ENCODE measurements at places on chromosomes 2 and 18.

- H3K4me3 ChIP-seq: peak overlapping the region; percentile 61
- H3K4me1 ChIP-seq: peaks cover 23% of the 10 kb centered on the region
- H3K36me3 ChIP-seq: no peaks in the 10 kb centered on the region
- H3K27me3 ChIP-seq: no peaks in the 10 kb centered on the region
Observed at GRCh38 chr2:241859017-241859435, 332 bp upstream of the PDCD1 start.

- no peaks in the 10 kb centered on the region for H3K36me3 ChIP-seq
- no peaks in the 10 kb centered on the region for H3K27me3 ChIP-seq
- no peak overlapping the region for H3K4me3 ChIP-seq
- H3K27ac ChIP-seq: no peak overlapping the region
Observed at GRCh38 chr2:241817126-241817820, 8.3 kb downstream of the NEU4 start.

DNA sequence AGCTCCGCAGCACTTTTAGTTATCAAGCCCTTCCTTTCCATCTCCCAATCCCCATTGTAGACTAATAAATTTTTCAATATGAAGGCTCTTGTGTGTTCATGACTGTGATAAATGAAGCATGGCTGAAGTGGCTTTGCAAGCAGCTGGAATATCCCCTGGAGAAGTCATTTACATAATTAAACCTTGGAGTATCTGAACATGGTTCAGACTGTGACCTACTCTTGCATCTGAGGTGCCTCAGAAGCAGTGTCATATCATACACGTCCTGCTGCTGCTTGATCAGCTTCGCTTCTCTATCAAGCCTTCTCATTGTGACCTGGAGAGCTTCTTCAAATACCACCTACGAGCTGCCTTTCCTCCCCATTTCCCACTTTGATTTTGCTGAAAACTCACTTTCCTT is 48.4 kb upstream of the ZNF397 start:
- H3K27me3 ChIP-seq: no peaks in the 10 kb centered on the region
- no peaks in the 10 kb centered on the region for H3K4me1 ChIP-seq
- no peak overlapping the region for H3K4me3 ChIP-seq
- no peaks in the 10 kb centered on the region for H3K36me3 ChIP-seq

GRCh38 chr2:8517850-8518498 is 163.9 kb upstream of the ID2 start:
- no peak for DNase-seq
- H3K27ac ChIP-seq: no peak overlapping the region
- no peaks in the 10 kb centered on the region for H3K27me3 ChIP-seq
- H3K4me3 ChIP-seq: no peak overlapping the region

- H3K36me3 ChIP-seq: no peaks in the 10 kb centered on the region
- DNase-seq: no peak
- no peak overlapping the region for H3K27ac ChIP-seq
- no peak overlapping the region for H3K4me3 ChIP-seq
Observed at GRCh38 chr18:74278058-74278457, 13.7 kb downstream of the CYB5A start.

DNA sequence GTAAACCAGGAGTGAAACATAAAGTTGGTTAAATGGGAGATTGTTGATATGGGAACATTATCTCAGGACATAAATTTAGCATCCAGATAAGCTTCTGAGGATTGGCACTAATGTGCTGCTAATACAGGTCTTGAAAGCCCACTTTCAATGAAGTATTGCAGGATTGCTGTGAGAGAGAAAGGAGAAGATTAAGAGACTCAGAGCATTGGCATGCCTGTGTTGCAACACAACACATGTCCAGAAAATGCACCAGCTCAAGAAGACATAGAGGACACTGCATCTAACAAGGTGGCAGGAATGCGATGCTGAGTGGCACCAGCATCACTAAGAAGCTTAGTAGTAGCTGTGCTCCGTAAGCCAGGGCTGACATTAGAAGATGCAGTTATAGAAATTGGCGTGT is 728.9 kb downstream of the SUCLG1 start:
- H3K27ac ChIP-seq: no peak overlapping the region
- no peaks in the 10 kb centered on the region for H3K4me1 ChIP-seq
- no peak overlapping the region for H3K4me3 ChIP-seq
- DNase-seq: no peak

GRCh38 chr2:122236152-122236874 is 480.9 kb downstream of the TSN start:
- H3K4me1 ChIP-seq: no peaks in the 10 kb centered on the region
- no peaks in the 10 kb centered on the region for H3K27me3 ChIP-seq
- H3K36me3 ChIP-seq: no peaks in the 10 kb centered on the region
- DNase-seq: no peak
- no peak overlapping the region for H3K27ac ChIP-seq

DNA sequence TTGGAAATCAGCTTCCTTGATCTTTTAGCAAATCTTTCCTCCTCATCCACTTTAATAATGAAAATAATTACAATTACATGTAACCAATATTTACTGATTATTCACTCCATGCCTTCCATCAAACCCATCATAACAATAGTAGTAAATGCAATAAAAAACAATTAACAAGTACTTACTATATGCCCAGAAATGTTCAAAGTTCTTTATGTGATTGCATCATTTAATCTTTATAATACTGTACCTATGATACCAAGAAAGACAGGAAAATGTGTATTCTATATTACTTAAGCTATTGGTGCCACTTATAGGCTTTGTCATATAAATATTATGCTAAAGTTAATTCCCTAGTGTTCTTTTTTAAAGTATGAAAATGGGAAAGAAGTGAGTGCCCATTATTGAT is 210.2 kb upstream of the PKDCC start:
- no peaks in the 10 kb centered on the region for H3K4me1 ChIP-seq
- no peak overlapping the region for H3K4me3 ChIP-seq

GRCh38 chr2:113963965-113964364 is 74.1 kb downstream of the ACTR3 start:
- H3K4me1 ChIP-seq: no peaks in the 10 kb centered on the region
- H3K27me3 ChIP-seq: no peaks in the 10 kb centered on the region
- no peak overlapping the region for H3K4me3 ChIP-seq
- DNase-seq: no peak

GRCh38 chr2:191670076-191670475 is 7.9 kb upstream of the NABP1 start:
- DNase-seq: no peak
- no peak overlapping the region for H3K4me3 ChIP-seq
- H3K36me3 ChIP-seq: no peaks in the 10 kb centered on the region
- H3K4me1 ChIP-seq: peaks cover 6% of the 10 kb centered on the region
- H3K27ac ChIP-seq: no peak overlapping the region
- H3K27me3 ChIP-seq: no peaks in the 10 kb centered on the region

- H3K27ac ChIP-seq: peak overlapping the region; percentile 78
- peak overlapping the region; percentile 48 for H3K4me3 ChIP-seq
- peak; percentile 48 for DNase-seq
- H3K4me1 ChIP-seq: peaks cover 12% of the 10 kb centered on the region
Observed at GRCh38 chr18:62715759-62716615, 646 bp downstream of the PHLPP1 start.

DNA sequence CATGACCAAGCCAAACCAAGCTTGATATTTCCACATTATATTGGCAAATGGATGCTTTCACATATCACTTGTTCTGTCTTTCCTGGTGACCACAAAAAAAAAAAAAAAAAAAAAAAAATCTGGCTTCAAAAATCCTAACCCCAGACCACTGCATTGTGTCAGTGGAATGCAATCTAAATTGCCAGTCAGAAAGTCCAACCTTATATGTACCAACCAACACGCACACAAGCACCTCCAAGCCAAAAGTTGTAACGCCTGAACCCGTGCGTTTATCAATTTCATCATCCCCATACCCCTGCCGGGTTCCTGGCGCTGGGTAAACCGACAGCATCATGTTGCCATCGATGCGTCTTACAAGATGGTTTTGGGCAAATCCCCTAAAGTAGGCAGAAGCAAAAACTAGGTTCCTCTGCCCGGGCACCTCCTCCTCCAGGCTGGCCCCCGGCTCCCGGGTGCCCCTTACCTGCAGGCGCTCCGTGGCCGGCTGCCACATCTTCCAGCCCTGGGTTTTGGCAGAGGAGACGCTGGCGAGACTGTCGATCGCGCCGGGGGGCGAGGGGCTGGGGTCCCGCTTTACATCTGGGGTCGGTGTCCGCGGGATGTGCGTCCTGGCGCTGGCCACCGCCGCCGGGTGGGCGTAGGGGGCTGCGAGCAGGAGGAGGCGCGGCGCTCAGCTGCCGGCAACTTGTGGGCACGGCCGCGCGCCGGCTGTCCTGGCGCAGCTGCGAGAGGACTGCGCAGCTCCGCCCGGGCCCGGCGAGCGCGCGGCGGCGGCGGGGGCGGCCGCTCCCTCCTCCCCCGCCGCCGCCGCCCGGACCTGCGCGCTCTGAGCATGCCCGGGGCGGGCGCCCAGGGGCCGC is at the start of gene PID1:
PID1 (minus strand) TSS at position 737 of the 860 bp plus-strand sequence; CDS start at position 493, 244 bp downstream.
- H3K27ac ChIP-seq: no peak within 1 kb of the TSS
- H3K4me1 ChIP-seq: no peaks in the 10 kb centered on the region
- no peaks in the 10 kb centered on the region for H3K36me3 ChIP-seq
- H3K4me3 ChIP-seq: no peak within 1 kb of the TSS
- DNase-seq: no peak

GRCh38 chr2:162261032-162261945 is 18.0 kb upstream of the FAP start:
- H3K27me3 ChIP-seq: no peaks in the 10 kb centered on the region
- peaks cover 7% of the 10 kb centered on the region for H3K4me1 ChIP-seq
- no peak overlapping the region for H3K27ac ChIP-seq
- peaks cover 9% of the 10 kb centered on the region for H3K36me3 ChIP-seq

GRCh38 chr2:218720048-218721041 is 9.7 kb downstream of the TTLL4 start:
- no peak for DNase-seq
- no peak overlapping the region for H3K4me3 ChIP-seq
- H3K36me3 ChIP-seq: no peaks in the 10 kb centered on the region

- no peaks in the 10 kb centered on the region for H3K36me3 ChIP-seq
- H3K27me3 ChIP-seq: no peaks in the 10 kb centered on the region
- H3K27ac ChIP-seq: peak overlapping the region; percentile 84
- H3K4me3 ChIP-seq: peak overlapping the region; percentile 59
- DNase-seq: peak; percentile 79
- peaks cover 52% of the 10 kb centered on the region for H3K4me1 ChIP-seq
Observed at GRCh38 chr2:224946895-224947294, 95.4 kb downstream of the DOCK10 start.

- H3K36me3 ChIP-seq: peaks cover 13% of the 10 kb centered on the region
- no peak for DNase-seq
- no peak overlapping the region for H3K27ac ChIP-seq
- H3K4me1 ChIP-seq: no peaks in the 10 kb centered on the region
Observed at GRCh38 chr2:208350610-208351009, 56.0 kb upstream of the PTH2R start.

GRCh38 chr2:214810671-214811070 is 1.2 kb upstream of the BARD1 start:
- no peak overlapping the region for H3K27ac ChIP-seq
- no peaks in the 10 kb centered on the region for H3K36me3 ChIP-seq
- H3K4me3 ChIP-seq: peak overlapping the region; percentile 75
- no peaks in the 10 kb centered on the region for H3K4me1 ChIP-seq

DNA sequence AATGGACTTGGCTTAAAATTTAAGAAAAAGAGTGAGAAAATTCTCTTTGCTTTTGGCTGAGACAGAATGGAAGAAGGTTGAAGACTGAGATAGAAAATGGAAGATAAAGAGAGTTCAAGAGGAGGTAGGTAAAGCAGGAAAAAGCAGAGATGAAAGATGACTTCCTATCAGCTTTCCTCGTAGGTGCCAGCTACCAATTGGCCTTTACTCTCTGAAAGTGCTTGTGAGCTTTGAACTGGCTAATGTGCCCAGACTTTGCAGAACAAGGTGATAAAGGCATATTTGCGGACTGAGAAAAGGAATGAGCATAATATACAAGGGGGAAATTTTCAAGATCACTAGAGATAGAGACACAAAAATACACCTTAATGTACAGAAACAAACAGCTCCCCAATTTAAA is 54.7 kb upstream of the UBE2E3 start:
- no peak for DNase-seq
- no peaks in the 10 kb centered on the region for H3K4me1 ChIP-seq
- H3K4me3 ChIP-seq: no peak overlapping the region
- H3K27me3 ChIP-seq: no peaks in the 10 kb centered on the region

GRCh38 chr2:147867050-147867449 is 22.2 kb downstream of the ACVR2A start:
- H3K4me3 ChIP-seq: no peak overlapping the region
- no peaks in the 10 kb centered on the region for H3K36me3 ChIP-seq
- DNase-seq: no peak
- H3K27me3 ChIP-seq: no peaks in the 10 kb centered on the region
- no peak overlapping the region for H3K27ac ChIP-seq

DNA sequence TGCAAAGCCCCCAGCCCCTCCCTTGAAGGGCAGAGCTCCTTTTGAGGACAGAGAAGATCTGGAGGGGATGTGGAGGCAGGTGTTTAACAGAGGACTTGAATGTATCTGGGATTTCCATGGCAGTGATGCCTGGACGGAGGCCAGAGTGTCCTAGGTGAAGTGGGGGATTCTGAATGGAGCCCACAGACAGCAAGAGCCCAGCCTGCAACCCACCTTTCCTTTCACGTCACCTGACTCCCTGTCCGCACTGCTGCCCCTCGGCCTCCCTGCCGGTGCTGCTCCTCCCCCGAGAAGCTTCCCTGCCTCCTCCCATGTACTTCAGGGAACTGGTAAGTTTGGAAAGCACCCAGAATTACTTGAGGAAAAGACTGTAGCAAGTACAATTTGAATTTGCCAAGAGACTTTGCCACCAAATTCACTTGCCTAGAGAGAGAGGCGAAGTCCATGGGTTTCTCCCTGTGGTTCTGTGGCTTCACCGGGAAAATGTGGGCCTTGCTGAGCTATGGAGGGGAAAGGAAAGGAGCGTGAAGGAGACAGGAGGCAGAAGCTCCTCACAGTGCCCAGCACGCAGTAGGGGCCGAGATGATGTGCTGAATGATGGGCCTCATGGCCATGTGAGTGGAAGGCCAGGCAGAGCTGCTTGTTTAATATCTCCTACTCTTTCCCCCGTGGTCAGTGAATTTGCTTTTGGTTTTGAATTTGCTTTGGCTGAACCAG is 13.9 kb upstream of the ASPRV1 start:
- no peak for DNase-seq
- H3K4me1 ChIP-seq: no peaks in the 10 kb centered on the region
- no peaks in the 10 kb centered on the region for H3K27me3 ChIP-seq
- no peak overlapping the region for H3K4me3 ChIP-seq
- H3K36me3 ChIP-seq: no peaks in the 10 kb centered on the region

DNA sequence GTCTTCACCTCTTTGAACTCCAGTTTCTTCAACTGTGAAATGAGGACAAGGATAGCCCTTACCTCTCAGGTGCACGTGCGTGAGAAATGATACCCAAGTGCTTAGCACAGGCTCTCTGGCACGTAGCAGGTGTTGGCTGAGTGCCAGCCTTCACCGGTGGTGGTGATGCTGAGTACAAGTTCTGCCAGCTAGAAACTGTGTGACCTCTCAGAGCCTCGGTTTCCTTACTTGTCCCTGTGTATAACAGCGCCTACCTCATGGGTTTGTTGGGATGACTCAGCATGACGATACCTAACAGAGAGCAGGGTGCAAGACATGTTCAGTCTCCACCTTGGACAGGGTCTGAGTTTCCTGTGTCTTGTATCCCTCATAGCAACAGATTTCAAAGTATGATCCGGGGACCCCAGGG is 205.1 kb downstream of the TNS1 start:
- H3K27ac ChIP-seq: no peak overlapping the region
- no peaks in the 10 kb centered on the region for H3K27me3 ChIP-seq
- no peaks in the 10 kb centered on the region for H3K4me1 ChIP-seq

Data from naive thymus-derived CD4-positive, alpha-beta T cell (primary cell).